Hippocampal formation (tissue), 2 donors: ENCODE measurements at places on chromosomes 16 and 17.

DNA sequence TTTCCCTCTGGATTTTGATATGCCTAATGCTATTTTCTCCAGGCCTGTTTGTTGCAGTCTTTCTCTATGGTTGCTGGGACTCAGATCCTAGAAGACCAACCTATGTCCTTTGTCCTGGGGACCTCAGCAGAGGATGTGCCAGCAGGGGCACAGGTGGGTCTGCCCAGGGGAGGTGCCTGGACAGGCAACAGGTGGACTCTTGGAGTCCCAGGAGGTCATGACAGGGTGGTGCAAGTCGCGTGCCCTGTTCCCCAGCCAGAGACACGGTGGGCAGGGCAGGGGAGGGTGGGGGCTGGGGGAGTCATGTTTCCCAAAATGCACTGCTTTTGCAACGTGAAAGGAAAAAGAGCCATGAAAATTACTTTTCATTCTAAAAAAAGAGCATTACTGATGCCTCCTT lies 26.3 kb upstream of the PLLP start:
- no peak for DNase-seq

DNA sequence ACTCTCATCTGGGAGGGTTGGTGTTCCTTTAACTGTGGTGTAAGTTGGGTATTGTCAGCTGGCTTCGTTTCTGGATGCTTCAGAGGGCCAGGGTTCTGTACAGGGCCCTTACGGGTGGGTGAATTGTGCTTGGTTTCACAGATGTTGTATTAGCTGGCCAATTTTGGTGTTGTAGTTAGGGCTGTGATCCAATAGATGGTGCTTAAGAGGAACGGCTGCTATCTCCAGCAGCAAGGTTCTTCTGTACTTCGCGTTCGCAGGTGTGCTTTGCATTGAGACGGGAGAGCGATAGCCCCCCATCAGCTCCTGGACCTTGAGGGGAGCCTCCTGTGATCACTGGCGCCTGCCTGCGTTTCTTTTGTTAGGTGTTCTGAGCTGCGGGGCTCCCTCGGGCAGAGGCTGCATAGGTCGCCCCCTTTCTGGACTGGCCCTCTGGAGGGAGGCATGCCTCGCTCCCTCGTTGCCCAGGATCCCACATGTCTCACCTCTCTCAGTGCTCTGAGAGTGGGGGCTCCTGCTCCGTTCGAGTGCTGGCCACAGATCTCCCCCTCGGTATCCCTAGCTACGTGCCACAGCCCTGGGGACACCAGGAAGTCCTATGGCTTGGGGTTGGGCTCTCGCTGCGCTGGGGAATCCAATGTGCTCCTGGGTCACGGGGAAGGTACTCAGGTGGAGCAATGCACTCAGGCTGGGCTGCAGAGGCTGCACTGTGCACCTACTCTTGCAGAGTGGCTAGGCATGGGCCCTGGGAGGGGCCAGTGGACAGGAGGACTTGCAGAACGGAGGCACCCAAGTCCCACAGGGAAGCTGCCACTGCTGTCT lies 837 bp upstream of the PRDM7 start:
- no peak for DNase-seq

DNA sequence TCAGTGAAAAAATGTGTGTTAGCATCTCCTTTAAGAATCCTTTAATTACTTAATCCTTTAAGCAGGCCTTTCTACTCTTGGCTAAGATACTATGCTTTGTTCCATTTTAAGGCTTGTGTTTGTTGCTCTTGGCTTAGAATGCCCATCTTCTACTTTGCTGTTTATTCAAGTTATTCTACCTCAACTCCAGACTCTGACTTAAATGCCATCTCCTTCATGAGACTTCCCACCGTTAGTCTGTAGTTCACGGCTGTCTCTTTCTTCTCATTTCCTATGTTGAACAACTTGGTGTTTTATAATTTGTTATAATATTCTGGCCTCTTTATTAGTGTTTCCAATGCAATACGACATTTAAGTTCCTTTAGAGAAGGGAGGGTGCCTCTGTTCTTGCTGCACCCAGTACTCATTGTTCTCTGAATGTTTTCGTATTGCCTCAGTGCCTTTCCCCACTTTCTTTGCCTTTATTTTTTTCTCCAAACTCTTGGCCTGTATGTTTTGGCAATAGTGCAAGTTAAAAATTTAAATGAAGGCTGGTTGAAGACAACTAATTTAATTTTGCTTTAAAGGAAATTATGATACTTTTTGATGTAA lies 6.1 kb upstream of the KRT10 start:
- DNase-seq, result no peak

- no peak for DNase-seq
These were observed 1.5 kb downstream of the CFAP20 start for GRCh38 chr16:58127634-58128033.

DNA sequence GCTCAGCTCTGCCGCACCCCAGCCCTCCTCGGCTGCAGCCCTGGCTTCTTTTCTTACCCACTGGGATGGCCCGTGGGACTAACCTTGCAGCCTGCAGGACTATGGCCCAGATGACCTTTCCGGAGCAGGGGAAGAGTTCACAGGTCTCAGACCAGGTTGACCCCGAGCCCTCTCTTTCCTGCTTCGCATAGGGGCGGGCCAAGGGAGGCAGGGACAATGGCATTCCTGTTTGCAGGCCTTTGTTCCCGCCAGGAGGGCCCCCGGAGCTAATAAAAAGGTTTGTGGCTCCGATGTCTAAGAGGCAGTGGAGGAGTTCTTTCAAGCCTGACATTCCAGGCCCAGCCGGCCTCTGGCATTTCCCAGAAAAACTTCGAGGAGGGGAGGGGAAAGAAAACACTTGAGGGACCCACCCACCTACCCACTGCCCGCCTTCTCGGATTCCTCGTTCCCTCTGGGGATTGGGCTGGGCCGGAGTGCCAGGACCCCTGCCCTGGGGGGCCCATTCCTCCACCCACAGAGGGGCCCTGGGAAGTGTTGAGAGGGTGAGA lies 5.8 kb upstream of the SOCS3 start:
- no peak for DNase-seq

DNA sequence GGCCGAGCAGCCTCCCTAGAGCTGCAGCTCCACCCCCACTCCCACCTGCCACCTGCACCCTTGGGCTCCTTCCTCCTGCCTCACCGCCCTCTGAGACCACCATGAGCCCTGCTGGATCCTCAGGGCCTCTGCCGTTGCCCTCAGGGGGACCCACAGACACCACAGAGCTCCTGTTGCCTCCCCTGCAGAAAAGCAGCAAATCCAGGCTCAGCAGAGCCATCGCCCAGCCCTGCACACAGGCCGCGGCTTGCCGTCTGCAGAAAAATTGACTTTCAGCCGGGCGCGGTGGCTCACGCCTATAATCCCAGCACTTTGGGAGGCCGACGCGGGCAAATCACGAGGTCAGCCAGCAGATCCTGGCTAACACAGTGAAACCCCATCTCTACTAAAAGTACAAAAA lies 7.0 kb upstream of the PPP1R27 start:
- DNase-seq, result no peak

DNA sequence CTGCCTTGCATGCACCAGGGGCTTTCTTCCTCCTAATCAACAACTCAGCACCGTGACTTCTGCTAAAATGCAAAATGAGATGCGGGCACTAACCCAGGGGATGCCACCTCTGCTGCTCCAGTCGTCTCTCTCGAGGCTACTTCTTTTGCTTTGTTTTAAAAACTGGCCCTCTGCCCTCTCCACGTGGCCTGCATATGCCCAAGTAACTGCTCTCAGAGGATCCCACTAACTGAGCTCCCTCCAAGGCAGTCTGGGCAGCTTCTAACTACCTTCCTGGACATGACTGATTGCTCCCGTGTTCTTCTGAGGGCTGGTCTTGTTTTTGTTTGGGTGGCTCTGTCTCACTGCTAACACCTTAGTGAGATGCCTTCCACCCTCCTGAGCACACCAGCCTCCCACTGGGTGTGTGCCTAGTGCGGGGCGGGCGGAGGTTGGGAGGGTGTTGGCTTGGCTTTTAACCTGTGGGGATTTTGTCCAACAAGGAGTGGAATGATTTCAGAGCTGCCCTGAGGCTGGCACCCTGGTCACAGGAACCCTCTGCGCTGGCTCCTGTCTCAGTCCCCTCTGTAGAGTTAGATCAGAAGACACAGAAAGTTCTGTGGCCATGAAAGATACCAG lies 8.9 kb upstream of the LGALS9 start:
- no peak for DNase-seq

DNA sequence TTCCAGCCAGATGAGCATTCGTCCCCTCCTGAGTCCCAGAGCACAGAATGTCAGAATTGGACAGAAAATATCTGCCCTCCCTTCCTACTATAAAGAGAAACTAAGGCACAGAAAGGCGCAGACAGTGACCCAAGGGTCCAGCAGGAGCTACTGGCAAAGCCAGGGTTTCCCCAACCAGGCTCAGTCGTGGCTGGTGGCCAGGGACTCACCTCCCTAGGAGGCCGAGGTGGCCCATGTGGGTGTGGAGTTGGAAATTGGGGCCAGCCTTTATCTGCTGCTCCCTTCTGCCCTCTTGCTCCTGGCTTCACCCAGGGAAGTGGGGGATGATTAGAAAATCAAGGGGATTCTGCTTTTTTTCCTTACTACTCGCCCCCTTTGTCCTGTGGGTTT lies 1.1 kb downstream of the DRC7 start:
- no peak for DNase-seq

DNA sequence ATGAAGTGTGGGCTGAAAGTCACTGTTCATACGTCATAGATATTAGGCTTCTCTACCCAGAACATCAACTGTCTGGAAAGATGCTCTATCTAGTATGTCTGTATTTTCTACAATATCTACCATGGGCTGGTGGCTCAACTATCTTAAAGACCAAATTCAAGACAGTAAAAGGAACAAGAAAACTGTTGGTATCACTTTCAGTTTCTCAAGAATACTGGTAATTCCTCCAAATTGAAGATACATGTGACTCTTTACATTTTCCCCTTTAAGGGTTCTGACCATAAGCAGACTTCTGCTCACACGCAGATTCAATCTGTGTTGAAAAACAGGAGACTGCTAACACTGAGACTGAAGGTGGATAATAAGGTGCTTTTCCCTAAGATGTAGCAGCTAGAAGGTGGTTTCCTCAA lies 24.2 kb downstream of the XPO6 start:
- DNase-seq, result no peak

DNA sequence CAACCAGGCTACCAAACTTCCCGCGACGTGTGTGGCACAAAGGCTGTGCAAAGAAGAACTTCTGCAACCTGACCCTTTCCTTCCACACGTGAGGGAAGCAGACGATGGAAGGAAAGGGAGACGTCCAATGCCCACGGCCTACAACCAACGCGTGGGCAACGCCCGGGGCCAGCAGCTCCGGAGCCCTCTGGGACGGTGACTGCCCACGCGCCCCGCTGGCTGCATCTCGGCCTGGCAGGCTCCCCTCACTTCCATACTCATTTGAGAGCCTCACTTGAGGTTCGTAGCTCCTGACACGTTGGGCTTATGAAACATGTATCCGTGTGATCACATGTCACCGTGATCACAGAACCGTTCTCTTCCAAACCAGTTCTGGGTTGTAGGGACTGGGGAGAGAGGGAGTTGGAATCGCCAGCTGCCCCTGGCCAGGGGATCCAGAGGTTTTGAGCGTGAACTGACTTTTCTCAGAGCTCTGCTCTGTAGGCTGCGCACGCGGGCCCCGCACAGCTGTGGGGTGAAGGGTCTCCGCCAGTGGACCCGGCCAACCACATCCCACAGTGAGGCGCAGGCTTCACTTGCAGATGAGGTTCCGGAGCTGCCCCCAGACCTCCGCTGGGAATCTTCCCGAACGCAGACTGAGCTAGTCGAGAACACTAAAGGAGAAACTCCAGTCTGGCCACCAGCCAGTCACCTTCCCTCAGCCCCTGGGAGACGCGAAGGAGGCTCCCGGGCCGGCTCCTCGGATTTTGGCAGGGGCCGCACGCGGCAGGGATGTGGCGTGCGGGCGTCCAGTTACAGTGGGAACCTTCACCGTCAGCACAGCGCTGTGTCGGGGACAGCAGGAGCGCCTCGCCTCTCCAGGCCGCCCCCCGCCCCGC lies 1.0 kb downstream of the LMF1 start:
- no peak for DNase-seq

DNA sequence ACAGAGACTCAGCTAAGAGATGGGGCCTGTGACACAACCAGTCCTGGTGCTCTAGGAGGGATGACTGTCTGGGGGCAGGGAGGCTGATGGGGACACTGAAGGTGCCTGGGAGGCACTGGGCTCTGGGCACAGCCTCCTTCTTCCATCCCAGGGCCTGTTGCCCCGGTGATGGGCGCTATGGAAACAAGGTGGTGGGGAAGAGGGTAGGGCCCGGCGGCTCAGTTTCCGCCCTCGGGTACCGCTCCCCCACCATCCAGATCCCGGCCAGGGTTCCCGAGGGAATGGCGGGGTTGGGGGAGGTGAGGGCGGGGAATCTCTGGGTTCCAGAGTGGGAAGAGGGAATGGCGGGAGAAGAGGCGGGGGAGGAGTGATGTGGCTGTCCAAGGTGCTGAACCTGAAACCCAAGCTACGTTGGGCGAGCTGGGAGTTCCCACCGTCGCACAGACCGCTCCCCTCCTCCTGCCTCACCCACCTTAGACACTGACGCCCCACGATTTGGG lies 981 bp downstream of the KCNH4 start:
- no peak for DNase-seq
